ENCODE measurements at places on chromosomes 1 and 21. TPM values are rescaled to one million over a fixed set of nuclear protein-coding genes. Genes with fewer than 3 reads are reported as not detected.

The STXBP3 gene
- total RNA-seq: 22.6 TPM

The NBPF6 gene
- not detected for total RNA-seq

GRCh38 chr1:107357376-107357775 is 216.5 kb downstream of the NTNG1 start:
- H3K27ac ChIP-seq: no peak overlapping the region
- no peak for DNase-seq
- H3K4me1 ChIP-seq: no peaks in the 10 kb centered on the region
- H3K4me3 ChIP-seq: no peak overlapping the region
- no peaks in the 10 kb centered on the region for H3K27me3 ChIP-seq

DNA sequence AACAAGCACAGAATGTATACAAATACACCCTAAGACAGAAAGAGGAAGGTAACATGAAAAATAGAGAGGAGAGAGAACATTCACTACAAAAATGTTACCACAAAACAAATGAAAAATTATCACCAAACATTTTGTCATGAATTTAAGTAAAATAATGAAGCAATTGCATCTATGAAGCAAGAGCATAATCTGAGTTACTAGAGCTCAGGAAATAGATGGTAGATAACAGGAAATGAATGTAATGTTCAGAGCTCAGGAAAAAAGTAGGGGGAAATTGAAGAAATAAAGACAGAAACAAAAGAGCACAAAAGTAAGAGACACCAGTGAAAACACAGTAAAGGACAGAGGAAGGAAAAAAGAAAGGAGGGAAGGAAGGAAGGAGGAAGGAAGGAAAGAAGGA is 19.4 kb downstream of the SEC16B start:
- no peaks in the 10 kb centered on the region for H3K27me3 ChIP-seq
- DNase-seq: no peak
- H3K4me3 ChIP-seq: no peak overlapping the region

DNA sequence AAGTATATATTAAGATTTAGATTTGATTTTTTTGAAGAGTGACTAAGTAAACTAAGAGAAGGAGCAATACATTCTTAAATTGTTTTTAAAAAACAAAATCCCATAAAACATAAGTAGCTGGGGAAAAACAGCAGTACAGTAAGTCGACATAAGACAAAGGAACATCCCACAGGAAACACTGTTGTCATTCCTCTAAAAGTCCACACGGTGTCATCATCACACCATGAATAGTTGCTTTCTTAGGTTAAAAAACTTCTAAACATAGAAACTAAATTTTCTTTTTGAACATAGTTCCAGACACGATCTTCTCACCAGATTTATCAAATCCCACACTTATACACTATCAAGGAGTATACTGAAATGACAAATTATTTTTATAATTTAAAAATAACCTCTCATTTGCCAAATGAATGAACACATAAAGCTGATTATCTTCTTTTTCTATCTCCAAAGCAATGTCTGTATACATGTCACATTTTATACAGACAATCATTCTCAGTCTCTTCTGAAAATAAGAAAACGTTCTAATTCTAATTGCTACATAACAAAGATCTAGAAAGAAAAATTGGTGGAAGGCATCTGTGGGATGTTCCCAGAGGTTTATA is 15.8 kb downstream of the ODF2L start:
- no peaks in the 10 kb centered on the region for H3K27me3 ChIP-seq
- no peak overlapping the region for H3K4me3 ChIP-seq
- H3K4me1 ChIP-seq: no peaks in the 10 kb centered on the region
- DNase-seq: peak; percentile 71
- no peaks in the 10 kb centered on the region for H3K36me3 ChIP-seq
- no peak overlapping the region for H3K27ac ChIP-seq

DNA sequence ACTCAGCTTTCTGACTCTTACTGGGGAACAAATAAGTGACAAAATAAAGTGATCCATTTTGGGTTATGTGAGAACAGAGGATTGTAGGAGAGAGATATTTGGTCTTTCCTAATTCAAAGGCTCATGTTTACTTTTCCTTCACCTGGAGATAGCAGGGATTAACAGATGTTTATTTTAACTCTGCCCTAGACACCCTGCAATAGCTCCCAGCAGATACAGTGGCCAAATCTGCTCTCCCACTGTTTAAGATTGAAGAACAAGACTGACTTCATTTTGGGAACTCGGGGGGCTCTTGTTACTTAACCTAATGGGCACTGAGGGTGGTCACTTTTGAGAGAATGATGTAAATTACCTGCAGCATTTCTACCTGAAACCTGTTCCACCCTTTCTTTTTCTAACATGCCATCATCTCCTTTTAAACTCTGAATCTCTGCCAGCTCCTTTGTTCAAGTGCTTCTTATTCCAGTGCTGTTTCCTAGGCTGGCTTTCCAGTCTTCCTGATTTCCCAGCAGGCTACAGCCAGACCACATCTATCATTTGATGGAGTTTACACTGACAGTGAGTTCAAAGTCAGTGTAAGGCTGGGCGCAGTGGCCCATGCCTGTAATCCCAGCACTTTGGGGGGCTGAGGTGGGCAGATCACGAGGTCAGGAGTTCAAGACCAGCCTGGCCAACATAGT is 90.0 kb downstream of the SELENOF start:
- no peak overlapping the region for H3K4me3 ChIP-seq
- no peaks in the 10 kb centered on the region for H3K27me3 ChIP-seq
- no peak overlapping the region for H3K27ac ChIP-seq
- no peaks in the 10 kb centered on the region for H3K4me1 ChIP-seq
- no peak for DNase-seq
- H3K36me3 ChIP-seq: no peaks in the 10 kb centered on the region

Measured in HCT116 (cell line).